ENCODE measurements at places on chromosomes 3 and 15.

DNA sequence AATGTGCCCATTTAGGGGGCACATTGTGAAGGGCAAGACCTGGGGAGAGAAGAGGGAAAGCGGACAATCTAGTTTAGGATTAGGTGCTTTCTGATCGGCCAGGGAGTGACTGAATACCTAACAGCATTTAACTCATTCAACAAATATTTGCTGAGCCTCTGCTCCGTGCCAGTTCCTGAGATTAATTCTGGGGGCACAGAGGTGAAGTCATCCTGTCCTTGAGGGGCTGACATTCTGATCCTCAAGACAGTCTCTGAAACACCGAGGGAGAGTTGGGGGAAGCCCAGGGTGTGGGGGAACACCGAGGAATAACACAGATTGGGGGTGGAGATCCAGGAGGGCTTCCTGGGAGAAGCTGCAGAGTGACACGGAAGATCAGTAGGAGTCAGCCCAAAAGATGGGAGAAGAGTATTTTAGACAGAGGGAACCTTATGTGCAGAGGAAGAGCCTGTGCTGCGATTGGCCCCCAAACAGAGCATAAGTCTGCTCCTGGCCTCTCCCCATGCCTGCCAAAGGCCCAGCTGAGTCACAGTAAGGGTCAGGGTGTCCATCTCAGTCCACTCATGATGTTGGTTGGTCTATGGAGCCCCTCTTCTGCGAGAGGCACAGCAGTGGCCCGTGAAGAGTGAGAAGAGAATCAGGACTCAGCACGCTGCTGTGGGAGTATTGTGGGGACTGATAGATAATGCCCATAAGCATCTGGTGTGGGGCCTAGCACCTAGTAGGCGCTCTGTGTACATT, 60.2 kb downstream of the AMOTL2 start:
- DNase-seq, result no peak

DNA sequence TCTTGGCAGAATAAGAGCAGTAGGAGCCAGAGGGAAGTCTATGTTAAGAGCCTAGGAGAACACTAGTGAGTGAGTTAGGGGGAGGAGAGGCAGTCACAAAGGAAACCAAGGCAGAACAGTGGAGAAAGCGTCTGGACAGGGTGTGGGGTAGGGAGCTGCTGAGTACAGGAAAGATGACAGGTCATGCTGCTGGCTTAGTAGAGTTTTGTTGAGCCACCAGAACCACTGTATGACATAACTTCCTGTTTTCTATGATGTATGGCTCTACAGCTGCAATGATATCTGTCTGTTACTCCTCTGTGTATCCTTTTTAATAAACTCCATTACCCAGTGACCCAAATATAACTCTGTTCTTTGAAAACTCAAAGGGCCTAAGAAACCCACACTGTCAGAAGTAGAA, 10.6 kb upstream of the STT3B start:
- DNase-seq, result peak; percentile 57

DNA sequence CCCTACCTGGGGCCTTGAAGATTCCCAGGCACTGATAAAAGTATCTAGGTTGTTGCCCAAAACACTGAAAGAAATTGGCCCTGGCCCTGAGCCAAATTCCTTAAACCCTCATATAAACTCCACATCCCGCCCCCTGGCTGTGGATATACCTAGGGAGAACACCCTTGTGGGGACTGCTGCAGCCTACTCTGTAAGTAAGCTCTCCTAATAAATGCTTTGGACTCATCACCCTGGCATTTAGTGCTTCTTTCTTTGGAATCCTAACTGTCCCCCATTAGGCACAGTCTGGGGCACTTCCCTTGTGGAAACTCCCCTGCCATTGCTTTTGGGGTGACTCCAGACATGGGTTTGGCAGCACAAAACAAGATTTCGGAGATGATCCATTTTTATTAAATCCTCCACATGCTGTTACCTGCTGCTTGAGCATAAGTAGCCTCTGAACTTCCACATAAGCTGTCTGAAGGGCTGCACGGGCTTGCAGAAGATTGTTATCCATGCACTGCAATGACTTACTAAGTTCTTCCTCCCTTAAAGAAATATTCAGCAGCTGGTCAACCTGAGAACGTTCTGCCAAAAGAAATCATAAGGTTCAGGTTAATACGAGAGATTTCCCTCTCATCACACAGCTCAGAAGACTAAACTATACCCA, 46.4 kb downstream of the ZNF106 start:
- DNase-seq, result no peak

- DNase-seq, result no peak
Observed at GRCh38 chr15:33639978-33640377, 328.3 kb upstream of the CHRM5 start.

DNA sequence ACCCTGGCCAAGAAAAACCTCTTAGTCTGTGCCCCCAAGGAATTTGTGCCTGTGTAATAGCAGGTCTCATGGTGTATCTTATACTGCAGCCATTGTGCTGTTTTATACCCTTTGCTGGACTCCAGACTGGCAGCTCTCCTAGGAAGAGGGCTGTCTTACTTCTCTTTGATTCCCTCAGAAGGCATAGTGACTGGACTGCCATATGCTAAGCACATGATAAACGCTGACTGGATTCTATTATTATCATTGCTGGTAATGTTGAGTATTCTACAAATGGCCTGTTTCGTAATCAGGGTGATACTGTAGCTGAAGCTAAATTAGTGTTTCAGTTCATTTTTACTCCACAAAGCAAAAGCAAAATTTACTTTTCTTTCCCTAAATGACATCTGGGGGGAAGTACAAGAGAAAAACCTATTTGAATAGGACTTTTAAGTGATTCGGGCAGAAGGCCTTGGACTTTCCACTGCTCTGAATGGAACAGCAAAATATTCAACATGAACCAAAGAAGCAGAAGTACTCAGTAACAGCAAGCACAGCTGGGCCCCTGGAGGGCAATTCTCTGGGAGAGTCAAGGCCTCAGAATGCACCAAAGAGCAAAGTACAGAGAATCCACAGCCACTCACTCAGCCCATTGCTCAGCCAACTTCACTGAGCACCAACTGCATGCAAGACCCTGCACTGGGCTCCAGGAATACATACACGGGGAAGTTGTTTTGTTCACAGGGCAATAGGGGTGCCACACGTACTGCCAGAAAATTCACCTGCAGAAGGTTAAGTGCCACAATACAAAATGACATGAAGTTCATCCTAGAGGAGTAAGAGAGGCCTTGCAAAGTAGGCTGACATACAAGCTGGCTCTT, 7.9 kb upstream of the BCL2A1 start:
- no peak for DNase-seq

GRCh38 chr3:87901141-87901540, 157.7 kb downstream of the CGGBP1 start:
- DNase-seq, result no peak

- DNase-seq, result peak; percentile 46
Observed at GRCh38 chr15:85329561-85330422, 50.6 kb upstream of the AKAP13 start.

- peak; percentile 24 for DNase-seq
Observed at GRCh38 chr15:68924866-68925560, 5.3 kb upstream of the SPESP1 start.

DNA sequence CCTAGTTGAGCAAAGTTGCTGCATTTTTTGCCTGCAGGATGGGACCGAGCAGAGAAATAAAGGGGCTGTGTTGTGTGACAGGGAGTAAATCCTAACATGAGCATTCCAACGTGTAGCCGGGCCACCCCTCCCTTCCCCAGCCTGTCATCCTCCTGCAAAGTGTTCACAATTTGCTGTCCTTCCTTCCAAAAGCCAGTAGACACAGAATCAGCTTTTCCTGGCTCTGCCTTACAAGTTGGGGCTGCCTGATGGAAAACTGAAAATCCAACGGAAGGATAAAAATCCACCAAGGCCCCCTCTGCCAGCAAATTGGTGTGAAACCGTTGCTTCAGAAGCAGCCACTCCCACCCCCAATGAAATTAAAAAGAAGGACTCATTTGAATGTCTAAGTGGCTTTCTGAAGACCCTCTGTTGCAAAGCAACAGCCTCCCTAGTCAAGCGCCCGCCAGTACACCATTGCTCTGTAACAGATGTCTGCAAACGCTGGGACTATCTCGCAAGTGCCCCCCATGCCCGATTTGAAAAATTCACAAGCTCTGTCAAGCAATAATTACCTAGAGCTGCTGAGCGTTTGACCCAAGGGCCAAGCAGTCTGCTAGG, 665 bp downstream of the FRMD4B start:
- no peak for DNase-seq

GRCh38 chr3:173932624-173933023, 535.1 kb downstream of the NLGN1 start:
- no peak for DNase-seq

- no peak for DNase-seq
Observed at GRCh38 chr3:187989575-187990153, 164.3 kb upstream of the LPP start.

- peak; percentile 65 for DNase-seq
Observed at GRCh38 chr15:60548101-60548500, 69.2 kb upstream of the ICE2 start.

GRCh38 chr15:44729408-44730127, 6.8 kb upstream of the TRIM69 start:
- DNase-seq, result no peak

GRCh38 chr3:177420651-177421480, 223.6 kb upstream of the TBL1XR1 start:
- no peak for DNase-seq

GRCh38 chr15:58146749-58147148, 8.6 kb downstream of the AQP9 start:
- no peak for DNase-seq

GRCh38 chr3:179015551-179016020, 56.0 kb downstream of the ZMAT3 start:
- peak; percentile 90 for DNase-seq

DNA sequence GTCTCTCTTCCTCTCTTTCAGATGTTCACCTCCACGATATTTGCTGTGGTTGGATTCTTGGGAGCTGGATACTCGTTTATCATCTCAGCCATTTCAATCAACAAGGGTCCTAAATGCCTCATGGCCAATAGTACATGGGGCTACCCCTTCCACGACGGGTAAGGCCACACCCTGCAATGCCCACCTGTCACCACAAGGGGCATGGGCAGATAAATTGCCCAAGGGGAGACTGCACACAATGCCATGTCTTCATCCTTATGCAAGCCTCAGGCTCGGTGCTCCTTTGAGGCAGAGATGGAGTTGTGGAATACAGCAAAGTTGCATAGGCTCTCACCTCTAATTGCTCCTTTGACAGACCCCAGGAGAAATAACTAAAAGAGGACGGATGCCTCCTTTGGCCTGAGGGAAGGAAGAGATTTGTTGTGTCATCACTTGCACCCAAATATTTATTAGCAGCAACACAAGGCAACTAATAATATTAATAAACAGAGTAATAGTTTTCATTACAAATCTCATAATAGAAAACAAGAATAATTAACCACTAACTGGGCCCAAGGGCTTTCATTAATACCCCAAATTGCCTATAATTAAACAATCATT, 13.2 kb downstream of the TM4SF4 start:
- peak; percentile 29 for DNase-seq

DNA sequence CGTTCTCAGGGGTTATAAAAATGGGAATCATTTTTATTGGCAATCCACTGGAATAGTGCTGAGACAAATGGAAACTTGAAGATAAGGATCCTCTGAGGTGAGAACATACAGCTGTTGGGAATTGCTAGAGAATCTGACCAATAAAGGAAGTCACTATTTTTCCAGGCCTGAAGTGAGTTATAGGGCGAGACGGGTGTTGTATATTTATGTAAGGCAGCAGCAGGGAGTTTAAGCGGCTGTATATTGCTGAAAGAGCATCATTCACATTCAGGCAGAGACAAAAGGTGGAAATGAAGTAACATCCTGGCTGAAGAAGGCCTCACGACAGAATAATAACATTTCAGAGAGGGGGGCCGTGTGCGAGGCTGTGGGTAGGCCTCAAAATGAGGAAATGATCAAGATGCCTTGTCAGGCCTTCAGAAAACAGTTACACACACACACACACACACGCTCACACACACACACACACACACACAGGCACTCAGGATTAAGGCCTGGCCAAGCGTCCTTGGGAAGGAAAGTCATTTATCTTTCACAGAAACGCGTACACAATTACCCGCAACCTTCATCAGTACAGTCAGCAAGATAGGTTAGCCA, 964.9 kb upstream of the NR2F2 start:
- no peak for DNase-seq

DNA sequence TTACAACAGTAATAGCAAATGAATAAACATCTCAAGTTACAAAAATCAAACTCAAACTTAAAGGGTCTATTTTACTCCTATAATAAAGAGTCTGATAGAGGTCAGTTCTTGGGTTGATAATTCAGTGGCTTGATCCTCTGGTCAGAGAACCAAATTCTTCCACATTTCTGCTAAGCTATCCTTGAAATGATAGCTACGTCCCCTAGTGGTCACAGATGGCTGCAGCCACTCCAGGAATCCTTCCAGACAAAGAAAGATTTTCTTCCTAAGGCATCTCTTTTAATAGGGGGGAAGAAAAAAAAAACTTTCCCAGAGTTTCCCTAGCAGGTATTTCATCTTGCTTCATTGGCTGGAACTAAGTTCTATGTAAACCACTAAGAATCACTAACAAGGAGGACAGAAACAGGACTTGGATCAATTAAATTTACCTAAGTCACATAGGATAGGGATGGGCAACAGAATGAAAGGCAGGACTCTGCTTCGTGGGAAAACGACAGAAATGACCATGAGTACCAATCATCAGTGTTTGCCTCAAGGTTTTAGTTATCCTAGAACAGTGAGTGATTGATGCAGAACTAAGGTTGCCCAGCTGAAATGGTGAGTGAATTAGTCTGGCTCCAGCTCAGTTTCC, 160.7 kb downstream of the STAC start:
- no peak for DNase-seq

GRCh38 chr3:153160451-153161137, 1.4 kb upstream of the RAP2B start:
- peak; percentile 80 for DNase-seq

- DNase-seq, result no peak
Observed at GRCh38 chr15:80324545-80325080, 72.6 kb upstream of the CTXND1 start.

All from CD4-positive, alpha-beta T cell treated with Interleukin-2 at 100 ng/mL for 4 hours (primary cell).